ENCODE measurements at places on chromosomes 3 and 15. TPM values are rescaled to one million over a fixed set of nuclear protein-coding genes. Genes with fewer than 3 reads are reported as not detected.

The RSRC1 gene
- 7.5 TPM for total RNA-seq

The CTXN2 gene
- not detected for total RNA-seq

GRCh38 chr3:164302622-164303021, 775.7 kb downstream of the SI start:
- DNase-seq = no peak

DNA sequence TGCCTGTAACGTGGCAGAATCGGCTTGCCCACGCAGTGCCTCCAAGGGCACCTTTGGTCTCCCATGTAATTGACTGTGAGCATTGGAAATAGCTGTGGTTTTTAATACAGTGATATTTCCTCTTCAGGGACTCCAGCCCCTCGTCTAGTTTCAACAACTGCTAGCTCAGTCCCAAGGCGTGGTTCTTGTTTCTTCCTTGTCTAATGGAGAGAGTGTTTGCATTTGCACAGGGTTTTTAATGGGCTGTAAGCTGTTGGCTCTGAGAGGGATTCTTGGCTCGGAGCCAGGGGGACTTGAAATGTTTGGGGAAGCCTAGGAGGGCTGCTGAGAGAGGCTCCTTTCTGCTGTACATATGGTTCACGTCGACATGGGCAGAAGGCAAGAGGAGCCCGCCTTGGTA, 86.2 kb downstream of the THSD4 start:
- no peak for DNase-seq

DNA sequence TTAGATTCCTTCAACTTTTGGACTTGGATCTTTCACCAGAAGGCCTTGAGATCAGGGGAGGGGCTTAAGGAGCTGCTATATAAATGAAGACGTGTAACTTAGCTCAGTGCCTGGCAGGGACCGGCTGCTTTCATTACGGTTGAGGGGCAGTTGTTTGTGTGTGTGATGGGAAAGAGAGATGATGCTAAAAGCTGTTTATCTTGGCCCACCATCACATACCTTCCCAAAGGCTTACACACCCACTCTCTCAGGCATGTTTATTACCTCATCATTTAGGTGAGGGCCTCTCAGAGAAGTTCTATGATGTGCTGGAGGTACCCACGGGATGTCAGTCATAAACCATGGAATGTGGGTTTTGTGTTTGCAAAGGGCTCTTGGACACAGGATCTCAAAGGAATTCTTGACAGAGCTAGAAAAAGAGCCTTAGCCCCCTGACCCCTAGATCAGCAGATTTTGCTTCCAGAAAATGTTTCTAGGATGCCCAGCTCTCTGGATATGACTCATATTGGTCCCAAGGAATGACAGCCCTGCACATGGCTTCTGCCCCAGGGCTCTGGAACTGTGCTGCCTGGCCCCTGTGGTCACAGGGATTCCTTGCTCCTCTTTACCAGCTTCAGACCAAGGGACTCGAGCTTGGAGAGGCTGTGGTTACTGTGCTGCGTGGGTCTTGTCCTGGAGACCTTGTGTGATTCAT, 15.9 kb upstream of the SMAD3 start:
- DNase-seq = no peak

Data from left lobe of liver (tissue), 2 donors.